ENCODE measurements at places on chromosomes 3 and 15.
A peak's percentile ranks its signal among the peaks of the same experiment; 100 is the strongest.

- no peak for DNase-seq
These were observed 129.7 kb downstream of the DTWD1 start for GRCh38 chr15:49750553-49750952.

DNA sequence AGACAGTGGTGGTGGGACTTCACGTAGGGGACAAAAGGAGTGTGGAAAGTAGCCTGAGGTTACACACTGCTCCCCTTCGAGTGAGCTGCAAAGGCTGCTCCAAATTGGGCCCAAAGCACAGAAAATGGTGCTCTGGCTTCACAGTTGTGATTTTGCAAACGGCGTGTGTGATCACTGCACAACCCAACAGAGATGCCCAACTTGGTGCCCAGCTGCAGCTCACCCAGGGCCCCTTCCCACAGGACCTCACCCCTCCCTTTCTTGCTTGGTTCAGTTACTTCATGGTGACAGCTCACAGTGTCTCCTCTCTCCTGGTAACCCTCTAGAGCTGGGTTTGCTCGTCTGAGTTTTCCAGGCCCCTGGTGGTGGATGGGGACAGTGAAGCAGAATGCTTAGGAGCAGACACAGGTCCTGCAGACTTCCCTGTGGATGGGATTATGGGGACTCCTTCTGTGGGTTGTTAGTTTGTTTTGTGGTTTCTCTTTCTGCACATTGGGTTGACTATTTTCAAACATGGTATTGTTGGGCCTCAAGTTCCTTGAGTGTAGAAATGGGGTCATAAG lies 98.3 kb downstream of the TOP2B start:
- no peak for DNase-seq

GRCh38 chr3:23455775-23456174 lies 252.6 kb downstream of the UBE2E2 start:
- DNase-seq, result no peak

GRCh38 chr3:59265566-59265965 lies 215.7 kb upstream of the CFAP20DC start:
- DNase-seq, result no peak

GRCh38 chr3:107990926-107991325 lies 99.9 kb downstream of the CD47 start:
- DNase-seq, result no peak

- DNase-seq, result no peak
These were observed 59.7 kb upstream of the CCDC50 start for GRCh38 chr3:191269289-191270085.

DNA sequence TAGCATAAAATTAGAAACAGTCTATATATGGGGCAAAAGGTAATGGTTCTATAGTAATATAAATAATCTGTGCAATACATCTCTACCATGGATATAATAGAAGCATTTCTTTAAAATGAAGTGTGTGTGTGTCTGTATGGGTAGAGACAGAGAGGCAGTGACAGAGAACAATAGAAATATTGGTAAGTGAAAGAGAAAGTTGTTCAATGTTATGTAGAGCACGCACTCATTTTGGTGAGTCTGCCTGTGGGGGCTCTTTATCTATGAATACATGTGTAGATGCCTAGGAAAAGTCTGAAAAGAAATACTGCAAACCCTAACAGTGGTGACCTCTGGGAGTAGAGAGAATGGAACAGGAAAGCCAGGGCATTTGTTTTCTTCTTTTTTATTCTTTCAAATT lies 182.6 kb downstream of the STAC start:
- no peak for DNase-seq

DNA sequence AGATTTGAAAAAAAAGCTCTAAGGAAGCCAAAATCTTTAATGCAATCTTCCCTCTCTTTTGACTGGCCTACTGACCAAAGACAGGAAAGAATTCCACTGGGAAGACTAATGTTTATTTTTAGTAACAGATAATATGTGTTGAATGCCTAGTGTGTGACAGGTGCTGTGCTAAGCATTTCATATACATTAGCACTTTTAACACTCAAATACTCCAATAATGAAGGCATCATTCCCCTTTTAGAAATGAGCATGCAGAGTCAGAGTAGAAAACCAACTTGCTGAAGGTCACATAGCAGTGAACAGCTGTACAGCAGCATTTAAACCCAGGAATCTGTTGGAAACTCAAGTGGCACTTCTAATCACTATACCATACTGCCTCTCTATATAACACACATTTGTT lies 170.6 kb downstream of the MINAR1 start:
- DNase-seq, result no peak

DNA sequence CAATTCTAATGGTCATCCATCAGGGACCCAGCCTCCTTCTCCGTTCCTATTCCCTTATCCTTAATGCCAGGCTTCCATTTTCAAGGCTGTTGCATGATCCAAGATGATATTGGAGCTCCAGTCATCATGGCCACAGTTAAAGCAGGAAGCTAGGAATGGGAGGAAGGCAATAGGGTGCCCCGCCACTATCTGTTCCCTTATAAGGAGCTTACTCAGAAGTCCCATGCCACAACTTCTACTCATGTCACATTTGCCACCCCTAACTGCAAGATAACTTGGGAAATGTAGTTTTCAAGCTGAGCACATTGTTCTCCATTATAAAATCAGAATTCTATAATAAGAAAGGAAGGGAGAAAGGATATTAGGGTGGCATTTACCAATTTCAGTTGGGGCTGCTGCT lies 38.6 kb upstream of the SPSB4 start:
- no peak for DNase-seq

GRCh38 chr3:14672588-14672987 lies 2.4 kb upstream of the C3orf20 start:
- no peak for DNase-seq

DNA sequence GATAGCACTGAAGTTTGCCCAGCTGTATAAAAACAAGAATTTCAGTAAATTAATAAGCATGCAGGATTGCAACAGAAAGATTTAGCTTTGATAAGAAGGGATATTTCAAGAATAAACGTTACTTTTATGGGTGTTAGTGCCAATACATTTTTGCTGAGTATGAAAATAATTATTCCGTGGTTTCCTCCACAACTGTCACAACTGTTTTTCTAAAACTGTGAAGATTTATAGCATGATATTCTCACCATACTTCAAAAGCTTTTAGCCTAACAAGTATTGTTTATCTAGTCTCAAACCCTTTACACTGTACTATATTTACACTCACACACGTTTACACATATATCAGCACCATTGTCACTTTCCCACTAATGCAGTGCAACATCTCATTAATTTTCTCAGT lies 200.5 kb downstream of the TPRG1 start:
- no peak for DNase-seq

DNA sequence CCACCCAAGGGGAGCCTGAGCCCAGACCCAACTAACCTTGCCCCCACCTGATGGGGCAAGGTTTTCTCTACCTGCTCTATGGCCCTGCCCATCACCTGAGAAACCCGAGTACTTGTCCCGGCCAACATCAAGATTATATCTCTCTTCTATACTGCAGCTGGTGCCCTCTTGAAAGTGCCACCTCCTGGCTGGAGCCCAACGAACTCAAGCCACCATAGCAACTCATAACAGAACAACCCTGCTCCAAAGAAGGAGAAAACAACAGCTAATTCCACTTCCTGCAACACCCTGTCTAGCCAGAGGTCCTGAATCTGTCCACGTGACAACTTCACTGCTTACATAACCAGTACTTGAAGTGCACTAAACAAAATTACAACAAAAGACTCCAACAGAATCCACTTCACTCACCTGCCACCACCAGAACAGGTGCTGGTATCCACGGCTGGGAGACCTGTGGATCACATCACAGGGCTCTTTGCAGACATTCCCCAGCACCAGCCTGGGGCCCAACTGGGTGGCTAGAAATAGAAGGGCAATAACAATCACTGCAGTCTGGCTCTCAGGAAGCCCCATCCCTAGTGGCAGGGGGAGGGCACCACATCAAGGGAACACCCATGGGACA lies 49.2 kb downstream of the PIERCE2 start:
- DNase-seq, result no peak

GRCh38 chr3:122960652-122961051 lies 66.9 kb downstream of the SEMA5B start:
- no peak for DNase-seq

DNA sequence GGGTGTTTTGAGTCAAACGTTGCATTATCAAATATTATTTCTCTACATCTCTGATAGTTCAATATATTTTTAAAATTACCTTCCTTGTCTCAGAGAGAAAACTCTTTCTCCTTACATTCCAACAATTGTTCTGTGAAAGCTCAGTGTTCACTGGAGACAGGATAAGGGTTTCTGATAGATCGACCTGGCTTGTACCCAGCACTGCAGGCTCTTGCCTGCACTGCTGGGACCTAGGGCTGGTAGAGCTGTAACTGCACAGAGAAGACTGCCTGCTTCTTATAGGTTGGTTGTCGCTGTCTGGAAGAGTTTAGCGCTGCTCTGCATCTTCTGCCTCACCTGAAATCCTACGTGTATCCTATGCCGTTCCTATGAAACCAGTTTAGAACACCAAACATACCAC lies 249.9 kb upstream of the LRTM1 start:
- DNase-seq, result no peak

GRCh38 chr3:168001244-168001643 lies 94.5 kb downstream of the GOLIM4 start:
- DNase-seq, result no peak

DNA sequence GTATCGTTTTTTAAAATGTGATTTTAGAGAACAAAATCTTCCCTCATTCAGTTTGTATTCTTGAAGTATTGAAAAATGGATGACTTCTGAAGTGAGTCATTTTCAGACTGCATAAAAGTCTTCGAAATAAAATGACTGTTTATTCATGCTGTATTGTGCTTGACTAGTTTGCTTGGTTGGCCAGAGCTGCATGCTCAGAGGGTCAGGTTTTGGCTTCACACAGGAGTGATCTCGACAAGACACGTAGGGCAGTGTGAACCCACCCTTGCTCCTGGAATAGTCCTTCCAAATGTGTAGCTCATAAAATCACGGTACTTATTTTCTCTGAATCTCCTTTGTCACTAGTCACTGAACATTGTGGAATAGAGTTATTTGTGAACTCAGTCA lies 73.3 kb downstream of the FNDC3B start:
- no peak for DNase-seq

- DNase-seq, result no peak
These were observed 562.1 kb downstream of the GRM7 start for GRCh38 chr3:7423036-7423435.

DNA sequence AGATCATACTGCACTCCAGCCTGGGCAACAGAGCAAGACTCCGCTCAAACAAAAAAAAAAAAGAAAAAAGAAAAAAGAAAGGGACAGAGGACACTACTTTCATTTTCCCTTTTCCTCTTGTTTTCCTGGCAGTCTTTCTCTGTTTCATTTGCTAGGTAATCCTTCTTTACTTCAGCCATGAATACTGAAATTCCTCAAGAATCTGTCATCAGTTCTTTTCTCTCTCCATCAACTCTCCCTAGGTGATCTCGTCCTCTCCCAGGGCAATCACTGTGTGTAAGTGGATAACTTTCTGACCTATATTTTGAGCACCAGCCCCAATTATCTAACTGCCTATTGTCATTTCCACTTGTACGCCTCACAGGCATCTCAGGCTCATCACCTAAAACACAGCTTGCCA lies 51.5 kb downstream of the TTC23 start:
- DNase-seq, result no peak

- no peak for DNase-seq
These were observed 18.5 kb downstream of the GRAMD2A start for GRCh38 chr15:72178976-72179585.

GRCh38 chr15:26866298-26867199 lies at the start of gene GABRA5:
Gene GABRA5, plus strand, starts transcription at chr15:26867062. Its CDS starts 2,187 bp downstream, at chr15:26869249.
- DNase-seq, result no peak

- DNase-seq, result no peak
These were observed 80.3 kb downstream of the FILIP1L start for GRCh38 chr3:100033903-100034471.

GRCh38 chr3:113129168-113129567 lies 82.2 kb upstream of the BOC start:
- no peak for DNase-seq

DNA sequence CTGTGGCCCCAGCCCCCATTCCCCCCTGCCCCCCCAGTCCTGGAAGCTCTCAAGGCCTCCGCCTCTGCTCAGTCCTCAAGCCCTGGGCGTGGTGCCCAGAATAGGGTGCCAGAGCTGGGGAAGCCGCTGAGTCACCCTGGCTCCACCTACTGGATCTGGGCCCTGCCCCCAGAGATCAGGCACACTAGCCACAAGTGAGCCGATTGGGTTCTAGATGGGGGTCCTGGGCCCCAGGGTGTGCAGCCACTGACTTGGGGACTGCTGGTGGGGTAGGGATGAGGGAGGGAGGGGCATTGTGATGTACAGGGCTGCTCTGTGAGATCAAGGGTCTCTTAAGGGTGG lies 5.7 kb downstream of the EIF4G1 start:
- peak; percentile 58 for DNase-seq

DNA sequence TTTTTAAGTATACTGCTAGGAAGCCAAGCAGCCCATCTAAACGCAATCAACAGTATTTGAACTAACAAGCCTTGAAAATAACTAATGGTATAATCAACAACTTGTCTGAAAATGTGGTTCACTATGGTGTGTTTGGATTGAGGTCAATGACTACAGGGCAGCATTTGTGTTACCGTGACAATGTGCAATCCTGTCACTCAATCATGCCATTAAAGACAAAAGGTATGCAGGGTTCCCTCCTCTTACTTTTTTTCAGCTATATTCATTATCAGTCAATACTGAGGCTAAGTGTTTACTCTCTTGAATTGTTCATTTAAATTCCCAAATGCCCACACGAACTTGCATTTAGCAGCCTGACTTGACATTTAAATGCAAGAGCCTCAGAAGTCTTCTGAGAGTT lies 1099.3 kb upstream of the EPHA6 start:
- DNase-seq, result no peak

DNA sequence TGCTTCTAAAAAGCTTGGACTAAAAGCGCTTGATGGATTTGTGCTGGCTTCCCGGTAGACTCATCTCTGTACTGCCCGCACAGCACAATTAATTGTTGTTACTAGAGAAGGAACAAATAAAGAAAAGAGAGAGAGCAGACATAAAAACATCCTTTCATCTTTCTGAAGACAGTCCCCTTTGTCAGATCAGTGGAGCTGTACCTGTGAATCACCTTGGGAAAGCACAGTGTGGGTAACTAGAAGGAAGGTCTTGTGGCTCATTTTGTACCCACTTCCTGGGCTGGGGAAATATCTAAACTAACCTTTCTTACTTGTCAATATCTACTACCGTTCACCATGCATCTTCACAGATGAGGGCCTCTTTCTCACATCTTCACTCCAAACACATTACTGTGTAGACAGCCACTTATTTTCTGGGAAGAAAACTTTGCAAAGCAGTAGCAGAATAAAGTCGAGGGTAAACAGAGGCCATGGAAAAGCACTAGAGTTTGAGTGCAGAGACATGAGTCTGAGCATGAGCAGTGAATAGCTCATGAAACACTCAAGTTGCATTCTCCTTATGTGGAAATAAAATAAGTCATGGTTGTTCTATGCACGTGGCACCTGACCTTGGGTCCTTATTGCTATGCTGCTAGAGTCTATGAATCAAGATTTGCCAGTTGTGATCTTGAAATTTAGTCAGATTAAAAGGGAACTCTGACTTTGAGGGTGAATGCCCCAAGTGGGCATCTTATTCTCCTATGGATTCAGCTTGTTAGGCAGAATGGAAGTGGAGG lies 169.3 kb downstream of the LPP start:
- DNase-seq, result peak; percentile 58

Measured in activated naive CD8-positive, alpha-beta T cell treated with anti-CD3 and anti-CD28 coated beads for 36 hours (primary cell).